ENCODE measurements at places on chromosomes 11 and 22.

DNA sequence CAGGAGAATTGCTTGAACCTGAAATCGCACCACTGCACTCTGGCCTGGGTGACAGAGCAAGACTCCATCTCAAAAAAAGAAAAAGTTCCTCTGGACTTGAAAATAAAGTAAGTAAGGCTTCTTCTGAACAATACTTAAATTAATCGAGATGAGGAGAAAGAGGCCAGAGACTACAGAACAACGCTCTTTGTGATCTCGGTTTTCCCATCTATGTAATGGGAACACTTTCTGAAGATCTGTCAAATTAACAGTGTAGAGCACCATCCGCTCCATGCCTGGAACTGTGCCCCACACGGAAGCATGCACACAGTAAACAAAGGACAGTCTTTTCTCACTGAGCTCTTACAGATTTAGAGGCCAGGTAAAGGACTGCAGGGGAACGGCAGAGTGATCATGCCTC, 9.1 kb downstream of the AP1B1 start:
- no peak for DNase-seq

GRCh38 chr11:63629426-63629825, 15.2 kb upstream of the PLAAT3 start:
- no peak for DNase-seq

DNA sequence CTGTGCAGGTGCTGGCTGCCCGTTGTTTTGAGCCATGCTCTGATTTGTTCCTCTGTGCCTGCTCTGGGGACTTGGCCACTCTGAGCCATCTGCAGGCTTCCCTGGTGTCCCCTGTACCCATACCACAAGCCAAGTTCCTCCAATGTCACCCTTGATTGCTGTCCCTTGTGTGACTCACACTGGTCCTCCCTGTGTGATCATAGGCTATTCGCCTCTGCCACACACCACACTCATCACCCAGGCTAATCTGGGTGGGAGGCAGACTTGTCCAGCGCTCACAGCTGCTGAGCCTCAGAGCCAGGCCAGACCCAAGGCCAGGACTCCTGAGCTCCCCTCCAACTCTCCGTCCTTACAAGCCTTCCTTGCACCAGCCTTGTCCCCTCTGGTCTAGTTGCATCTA, 31.7 kb downstream of the IGF2 start:
- no peak for DNase-seq

DNA sequence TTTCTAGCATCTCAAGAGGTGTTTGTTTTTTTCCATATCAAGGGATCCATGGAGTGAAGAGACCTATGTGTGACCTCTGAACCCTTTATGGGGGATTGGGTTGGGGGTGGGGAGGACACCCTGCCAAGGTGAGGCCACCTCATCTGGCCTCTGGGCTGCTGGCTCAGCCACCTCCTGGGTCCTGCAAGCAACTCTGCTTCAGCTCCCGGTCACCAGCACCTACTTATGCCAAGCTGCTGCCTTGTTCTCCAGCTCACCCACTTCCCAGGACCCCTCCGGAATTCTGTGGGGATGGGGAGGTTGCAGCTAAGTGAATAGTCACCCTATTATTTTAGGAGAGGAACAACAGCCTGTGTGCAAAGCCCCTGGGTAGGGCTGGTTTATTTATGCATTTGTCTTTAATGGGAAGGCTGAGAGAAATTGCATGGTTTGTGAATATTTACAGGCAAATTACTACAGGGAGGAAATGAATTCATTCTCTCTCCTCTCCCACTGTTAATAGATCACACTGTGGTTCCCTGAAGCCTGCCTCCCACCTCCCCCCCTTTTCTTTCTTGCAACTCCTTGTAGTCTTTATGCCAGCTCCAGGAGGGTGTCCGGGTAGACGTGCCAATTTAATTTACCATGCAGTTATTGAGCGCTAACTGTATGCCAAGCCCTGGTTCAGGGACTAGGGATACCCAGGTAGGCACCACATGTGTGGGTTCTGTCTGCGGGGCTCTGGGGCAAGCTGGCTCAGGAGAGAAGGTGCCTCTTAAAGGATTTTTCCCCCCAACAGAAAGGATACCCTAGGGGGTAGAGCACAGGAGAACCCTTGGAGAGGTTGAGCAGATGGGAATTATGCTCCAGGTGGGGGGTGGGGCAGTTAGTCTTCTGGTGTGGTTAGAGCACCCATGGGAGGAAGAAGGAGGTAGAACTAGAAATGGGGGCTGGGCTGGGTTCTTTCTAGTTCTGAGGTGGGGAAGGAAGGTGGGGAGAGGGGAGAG, 50.7 kb downstream of the TSPAN18 start:
- DNase-seq = no peak

GRCh38 chr22:29706486-29706885, 13.3 kb upstream of the CABP7 start:
- no peak for DNase-seq

DNA sequence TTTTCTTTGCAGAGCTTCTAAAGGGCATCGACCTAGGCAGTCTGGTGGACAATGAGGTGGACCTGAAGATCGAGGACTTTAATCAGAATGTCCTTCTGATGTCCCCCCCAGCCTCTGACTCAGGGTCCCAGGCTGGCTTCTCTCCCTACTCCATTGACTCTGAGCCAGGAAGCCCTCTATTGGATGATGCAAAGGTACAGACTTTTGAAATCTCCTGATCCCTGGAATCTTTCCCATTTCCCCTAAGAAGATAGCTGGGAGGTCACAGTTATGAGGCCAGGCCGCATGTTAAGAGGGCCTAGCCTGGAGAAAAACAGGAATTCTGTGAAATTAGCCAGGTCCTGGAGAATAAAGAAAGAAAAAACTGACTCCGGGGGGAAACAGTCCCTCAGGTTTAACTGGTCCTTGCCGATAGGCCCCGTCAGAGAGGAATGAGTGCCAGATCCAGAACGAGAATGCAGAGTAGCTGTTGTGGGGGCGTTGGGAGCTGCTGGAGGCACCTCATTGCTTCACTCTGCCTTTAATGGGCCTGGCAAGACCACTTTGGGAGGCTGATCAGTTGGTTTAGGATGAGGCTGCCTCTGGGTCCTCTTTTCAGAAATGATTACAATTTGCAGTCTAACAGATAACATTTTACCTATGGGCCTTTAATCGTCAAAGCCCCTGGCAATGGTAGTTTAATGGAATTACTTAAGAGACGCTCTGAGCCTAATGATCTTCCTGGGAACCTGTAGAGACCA, 39.2 kb downstream of the SHISA8 start:
- no peak for DNase-seq

DNA sequence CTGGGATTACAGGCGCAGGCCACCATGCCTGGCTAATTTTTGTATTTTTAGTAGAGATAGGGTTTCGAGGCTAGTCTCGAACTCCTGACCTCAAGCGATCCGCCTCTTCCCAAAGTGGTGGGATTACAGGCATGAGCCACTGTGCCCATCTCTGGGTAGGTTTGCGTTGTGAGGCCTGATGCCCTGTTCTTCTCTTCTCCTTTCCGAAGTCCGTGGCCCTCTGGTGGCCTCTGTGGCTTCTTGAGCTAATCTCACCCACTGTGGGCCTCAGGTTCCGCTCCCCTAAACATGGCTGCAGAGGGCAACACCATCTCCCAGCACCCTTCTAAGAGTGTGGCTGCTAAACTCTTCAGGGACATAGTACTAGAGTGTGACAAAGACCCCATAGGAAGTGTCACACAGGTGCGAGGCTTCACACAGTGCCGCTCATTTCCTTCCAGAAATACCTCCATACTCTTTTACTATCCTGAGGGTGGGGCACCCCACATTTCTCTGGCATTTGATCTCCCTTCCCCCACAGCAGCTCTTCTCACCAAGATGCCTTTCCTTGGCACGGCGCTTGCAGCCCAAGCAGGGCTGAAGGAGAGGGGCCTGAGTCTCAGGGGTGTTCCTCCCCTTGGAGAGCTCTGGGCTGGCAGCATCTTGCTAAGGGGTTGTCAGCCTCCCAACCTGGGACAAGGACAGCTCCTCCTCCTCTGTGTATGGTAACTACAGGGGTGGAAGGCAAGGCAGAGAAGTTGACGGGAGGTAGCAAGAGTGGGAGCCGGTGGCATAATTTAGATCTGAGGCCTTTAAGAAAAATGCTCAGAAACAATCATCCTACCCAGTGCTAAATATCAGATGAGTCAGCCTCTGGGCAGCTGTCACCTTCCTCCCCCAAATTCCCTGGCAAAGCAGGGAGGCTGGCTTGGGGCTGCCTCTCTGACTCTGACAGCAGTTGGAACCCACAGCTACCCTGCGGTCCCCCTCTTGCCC, 6.1 kb downstream of the THY1 start:
- no peak for DNase-seq

GRCh38 chr11:103528046-103528445, 418.8 kb downstream of the DYNC2H1 start:
- no peak for DNase-seq

GRCh38 chr11:70584498-70585235, 186.3 kb downstream of the CTTN start:
- DNase-seq = no peak

- peak; percentile 52 for DNase-seq
Observed at GRCh38 chr11:120710354-120711131, 199.0 kb downstream of the GRIK4 start.

GRCh38 chr11:110679323-110679975, 32.8 kb downstream of the ARHGAP20 start:
- peak; percentile 4 for DNase-seq

DNA sequence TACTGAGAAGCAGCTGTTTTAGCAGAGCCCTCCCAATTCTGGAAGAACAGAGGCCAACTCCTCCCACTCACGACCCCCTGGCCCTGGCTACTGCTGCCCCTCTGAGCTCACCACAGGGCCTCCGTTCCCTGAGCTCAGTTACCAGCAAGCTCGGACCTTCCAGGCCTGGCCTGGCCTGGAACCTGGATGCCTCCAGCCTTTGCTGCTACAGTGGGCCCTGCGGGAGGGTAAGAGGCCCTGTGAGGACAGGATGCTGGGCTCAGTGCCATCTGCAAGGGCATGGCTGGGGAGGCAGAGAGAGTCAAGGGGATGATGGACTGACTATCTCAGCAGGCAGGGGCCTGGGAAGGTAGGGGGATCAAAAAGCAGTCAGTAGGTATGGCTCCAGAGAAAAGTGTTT, 209.9 kb upstream of the NCAM1 start:
- DNase-seq = no peak

DNA sequence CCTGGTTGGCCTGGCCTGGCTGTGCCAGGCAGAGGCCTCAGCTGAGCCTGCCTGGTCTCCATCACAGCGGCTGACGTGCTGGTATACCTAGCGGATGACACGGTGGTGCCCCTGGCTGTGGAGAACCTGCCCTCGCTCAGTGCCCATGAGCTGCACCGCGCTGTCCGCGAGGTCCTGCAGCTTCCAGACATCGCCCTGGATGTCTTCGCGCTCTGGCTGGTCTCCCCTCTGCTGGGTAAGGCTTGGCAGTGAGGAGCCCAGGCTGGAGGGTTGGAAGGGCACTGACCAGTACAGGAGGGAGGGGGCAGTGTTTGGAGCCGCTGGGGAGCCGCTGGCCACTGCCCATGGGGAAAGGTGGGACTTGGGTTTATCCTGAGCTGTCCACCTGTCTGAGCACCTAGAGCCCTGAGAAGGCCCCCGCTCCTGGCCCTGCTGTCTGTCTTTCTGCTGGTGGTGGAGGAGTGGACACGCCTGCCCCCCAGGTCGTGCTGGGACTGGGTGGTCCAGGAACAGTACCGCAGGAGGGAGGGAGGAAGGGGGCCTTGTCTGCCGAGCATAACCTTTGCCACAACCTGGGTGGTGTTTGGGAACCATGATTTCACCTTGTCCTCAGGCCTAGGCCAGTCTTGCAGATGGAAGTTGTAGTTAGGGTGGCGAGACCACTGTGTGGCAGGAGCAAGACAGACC, 3.0 kb downstream of the FRMD8 start:
- DNase-seq = no peak
